ENCODE measurements at places on chromosomes 12 and 14.
A peak's percentile ranks its signal among the peaks of the same experiment; 100 is the strongest.

DNA sequence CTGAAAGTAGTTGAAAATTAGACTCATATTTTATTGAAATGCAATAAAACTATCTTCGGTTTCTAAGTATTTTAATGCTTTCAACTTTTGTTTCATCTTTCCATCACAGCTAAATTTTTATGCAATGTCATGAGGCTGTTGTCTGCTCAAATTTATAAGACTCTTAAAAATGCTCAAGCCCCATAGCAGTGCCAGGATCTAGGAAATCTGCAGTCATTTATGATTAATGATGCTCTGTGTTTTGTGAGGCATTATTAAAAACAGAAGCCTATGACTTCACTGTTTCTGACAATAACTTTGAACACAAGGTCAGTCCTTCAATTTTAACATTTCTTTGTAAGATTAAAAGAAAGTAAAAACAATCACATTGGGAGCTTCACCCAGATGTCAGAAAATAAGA lies 112.5 kb downstream of the ALX1 start:
- no peak for DNase-seq

DNA sequence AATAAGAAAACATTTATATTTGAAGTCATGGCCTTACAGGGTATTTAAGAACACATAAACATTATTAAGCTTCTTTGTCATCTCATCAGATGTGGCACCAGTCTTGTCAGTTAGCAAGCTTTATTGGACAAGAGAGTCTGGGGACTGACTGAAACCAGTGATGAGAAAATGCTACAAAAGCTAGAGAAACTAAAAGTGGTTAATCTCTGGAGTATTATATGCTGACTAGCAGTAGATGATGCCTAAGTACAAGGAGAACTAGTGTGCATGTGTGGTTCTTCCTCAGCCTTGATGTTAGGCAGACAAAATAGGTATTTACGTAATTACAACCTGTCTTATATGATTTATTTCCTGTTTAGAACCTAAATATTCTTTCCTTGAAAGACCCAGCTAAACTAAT lies 176.5 kb downstream of the CPNE8 start:
- no peak for DNase-seq

DNA sequence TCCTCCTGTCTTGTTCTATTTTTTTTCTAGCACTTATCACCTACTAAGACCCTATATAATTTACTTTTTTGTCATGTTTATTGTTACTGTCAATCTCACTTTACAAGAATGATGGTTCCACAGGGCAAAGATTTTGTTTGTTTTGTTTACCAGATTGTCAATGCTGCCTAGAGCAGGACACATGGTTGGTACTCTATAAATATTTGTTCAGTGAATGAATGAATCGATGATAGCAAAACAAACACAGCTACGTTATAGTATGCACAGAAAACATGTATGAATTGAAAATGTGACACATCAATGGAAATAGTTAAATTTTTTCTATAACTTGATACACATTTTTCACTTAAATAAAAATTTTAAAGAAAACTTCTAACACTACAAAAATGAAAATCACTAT lies 67.1 kb upstream of the KRR1 start:
- no peak for DNase-seq

GRCh38 chr14:102223682-102224081 lies 81.3 kb downstream of the MOK start:
- no peak for DNase-seq

- DNase-seq: no peak
Observed at GRCh38 chr14:68627050-68627867, 165.6 kb downstream of the ZFP36L1 start.

DNA sequence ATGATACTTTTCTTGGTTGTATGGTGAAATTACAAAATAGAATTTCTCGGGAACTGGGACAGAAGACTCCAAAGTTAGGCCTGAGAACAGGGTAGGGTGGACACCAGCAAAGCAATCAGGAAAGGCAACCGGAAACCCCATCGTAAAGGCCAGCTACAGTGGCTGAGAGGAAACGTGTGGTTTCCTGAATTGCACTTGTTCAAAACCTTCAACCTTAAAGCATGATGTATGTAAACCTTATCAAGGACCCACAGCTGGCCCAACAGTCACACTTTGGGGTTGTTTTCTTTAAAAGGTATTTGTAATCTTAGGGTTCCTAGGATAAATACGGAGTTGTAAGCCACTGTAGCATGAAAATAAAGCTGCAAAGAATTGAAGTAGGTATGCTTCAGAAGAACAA lies 2.2 kb upstream of the PTGDR start:
- no peak for DNase-seq

DNA sequence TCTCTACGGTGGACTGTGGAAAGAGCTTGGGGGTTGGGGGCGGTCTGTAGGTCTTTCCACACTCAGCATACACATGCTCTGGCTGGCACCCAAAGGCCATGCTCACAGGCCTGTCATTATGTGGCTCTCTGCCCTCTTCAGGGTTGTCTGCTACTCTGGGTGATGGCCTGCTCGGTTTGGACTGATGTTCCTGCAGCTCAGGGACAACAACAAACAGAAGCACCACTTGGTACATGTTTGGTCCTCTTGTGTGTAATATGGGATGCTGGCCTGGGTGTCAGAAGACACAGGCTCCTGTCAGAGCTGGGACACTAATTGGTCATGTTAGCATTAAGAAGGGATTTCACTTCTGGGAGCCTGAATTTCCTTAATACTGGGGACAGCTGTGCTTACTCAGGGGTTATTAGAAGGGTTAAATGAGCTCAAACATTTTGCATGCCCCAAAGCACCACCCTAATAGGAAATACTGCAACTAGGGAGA lies 32.7 kb upstream of the SELPLG start:
- DNase-seq: no peak

- no peak for DNase-seq
Observed at GRCh38 chr14:99562856-99563748, 40.9 kb downstream of the CCDC85C start.

GRCh38 chr12:65532764-65533163 lies 254.3 kb downstream of the MSRB3 start:
- no peak for DNase-seq

GRCh38 chr14:55138091-55138490 lies 9.0 kb downstream of the LGALS3 start:
- peak; percentile 71 for DNase-seq

- DNase-seq: no peak
Observed at GRCh38 chr12:46212108-46212982, 56.5 kb downstream of the SLC38A1 start.

DNA sequence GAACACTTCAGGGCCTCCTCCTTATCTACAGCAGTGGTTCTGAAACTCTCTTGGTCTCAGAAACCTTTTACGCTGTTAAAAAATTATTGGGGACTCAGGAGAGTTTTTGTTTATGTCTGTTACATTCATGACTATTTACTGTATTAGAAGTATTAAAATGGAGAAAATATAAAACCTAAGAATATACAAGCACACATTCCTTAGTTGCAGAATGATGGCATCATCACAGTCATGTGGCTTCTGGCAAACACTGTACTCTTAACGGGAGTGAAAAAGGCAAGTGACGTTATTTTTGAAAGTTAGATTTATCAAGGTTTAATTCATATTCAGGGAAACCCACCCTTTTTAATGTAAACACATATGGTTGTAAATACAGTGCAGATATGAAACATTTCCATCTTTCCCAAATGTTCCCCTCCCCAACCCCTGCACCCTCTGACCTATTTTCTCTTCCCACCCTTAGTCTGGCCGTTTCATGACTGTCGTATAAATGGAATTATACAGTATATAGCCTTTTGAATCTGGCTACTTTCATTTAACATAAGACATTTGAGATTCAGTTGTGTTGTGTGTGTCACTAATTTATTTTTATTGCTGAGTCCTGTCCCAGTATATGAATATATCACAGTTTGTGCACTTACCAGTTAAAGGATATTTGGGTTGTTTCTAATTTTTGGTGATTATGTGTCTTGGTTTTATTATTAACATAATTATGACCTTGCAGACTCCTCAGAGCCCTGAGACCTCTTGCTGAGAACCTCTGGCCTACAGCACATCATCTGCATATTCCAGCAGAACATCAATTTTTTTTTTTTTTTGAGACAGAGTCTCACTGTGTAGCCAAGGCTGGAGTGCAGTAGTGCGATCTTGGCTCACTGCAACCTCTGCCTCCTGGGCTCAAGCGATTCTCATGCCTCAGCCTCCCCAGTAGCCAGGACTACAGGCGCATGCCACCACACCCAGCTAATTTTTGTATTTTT lies 457.0 kb downstream of the PCNX1 start:
- DNase-seq: no peak

DNA sequence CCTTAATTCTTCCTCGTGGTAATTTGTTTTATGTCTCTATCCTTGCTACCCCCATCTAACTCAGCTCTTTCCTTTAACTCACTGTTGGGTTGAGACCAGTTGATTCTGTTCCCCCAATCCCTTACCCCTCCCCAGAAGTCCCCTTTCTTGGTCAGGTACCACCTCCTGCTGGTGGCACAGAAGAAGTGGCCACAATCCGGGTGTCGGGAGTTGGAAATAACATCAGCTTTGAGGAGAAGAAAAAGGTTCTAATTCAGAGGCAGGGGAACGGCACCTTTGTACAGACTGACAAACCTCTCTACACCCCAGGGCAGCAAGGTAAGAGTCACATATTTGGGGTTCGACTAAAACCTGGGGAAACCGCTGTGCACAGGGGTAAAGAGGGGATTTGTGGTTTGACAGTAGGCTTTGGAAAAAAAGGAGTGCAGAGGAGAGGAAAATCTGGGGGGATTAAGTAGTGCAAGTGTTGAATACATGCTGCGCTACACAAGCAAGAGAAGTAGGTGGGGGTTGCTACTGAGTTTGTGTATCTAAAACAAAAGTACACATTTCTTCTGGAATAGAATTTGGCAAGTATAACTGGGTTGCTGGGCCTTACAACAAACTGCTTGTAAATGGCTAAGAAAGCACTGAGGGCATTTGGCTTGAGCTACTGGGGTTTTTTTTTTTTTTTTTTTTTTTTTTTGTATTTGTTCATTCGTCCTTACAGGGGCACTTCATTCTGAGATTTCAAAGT lies 1.3 kb downstream of the A2ML1 start:
- peak; percentile 55 for DNase-seq

DNA sequence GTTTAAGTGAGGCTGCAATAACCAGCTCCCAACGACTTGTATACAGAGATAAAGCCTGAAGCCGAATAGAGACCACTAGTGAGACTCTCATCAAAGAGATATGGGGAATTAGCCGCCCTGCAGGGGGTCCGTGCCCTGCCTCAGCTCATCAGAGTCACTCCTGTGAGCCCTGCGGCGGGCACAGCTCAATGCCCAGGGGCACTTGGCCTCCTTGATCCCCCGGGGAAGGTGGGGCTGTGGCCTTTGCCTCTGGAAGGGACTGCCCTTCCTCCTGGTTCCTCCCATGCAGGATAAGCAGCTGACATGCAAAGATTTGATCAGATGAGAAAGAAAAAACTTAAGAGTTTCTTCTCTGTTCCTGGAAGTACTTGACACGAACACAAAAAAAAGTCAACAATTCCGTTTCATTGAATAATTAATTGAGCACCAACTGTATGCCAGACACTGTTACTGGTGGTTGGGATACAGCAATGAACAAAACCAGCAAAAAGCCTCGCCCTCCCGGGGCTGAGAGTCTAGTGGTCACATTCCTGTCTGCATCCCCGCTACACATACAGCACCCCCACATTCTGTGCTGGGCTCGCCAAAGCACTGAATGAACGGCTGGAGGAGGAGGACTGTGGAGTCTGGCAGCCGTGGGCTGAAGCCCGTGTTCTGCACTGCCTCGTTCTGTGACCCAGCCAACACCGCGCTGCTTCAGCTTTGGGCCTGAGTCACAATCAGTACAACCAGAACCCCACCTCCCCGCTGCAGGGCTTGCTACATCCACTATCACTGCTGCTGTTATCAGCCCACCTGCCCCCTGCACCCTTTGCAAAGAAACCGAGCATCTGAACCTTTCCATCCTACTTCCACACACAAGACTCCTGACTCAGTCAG lies 10.3 kb downstream of the TTC7B start:
- DNase-seq: no peak

DNA sequence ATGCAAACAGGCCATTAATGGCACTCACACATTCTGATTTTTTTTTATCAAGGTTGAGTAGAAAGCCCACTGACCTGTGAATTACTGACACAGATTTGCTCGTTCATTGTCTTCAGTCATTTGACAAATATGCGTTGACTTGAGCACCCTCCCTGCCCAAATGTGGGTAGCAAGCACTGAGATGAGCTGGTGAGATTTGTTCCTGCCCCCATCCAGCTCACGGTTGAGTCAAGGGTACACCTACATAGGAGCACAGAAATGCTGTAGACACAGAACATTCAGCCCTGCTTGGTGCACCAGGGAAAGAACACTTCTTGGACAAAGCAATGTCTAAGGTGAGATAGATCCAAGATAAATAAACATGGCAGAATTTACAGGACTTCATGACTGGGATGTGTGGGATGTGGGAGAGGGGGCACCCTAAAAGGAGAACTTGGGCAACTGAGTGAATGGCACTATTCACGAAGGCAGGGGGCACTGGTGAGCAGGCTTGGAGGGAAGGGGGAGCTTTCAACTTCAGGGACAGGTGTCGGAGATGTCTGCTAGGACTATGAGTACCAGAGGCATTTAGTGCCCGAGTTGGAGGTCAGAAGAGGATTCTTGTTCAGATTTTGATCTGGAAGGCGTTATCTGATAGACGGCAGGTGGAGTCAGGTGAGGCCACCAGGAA lies 213.4 kb downstream of the VRK1 start:
- peak; percentile 86 for DNase-seq

DNA sequence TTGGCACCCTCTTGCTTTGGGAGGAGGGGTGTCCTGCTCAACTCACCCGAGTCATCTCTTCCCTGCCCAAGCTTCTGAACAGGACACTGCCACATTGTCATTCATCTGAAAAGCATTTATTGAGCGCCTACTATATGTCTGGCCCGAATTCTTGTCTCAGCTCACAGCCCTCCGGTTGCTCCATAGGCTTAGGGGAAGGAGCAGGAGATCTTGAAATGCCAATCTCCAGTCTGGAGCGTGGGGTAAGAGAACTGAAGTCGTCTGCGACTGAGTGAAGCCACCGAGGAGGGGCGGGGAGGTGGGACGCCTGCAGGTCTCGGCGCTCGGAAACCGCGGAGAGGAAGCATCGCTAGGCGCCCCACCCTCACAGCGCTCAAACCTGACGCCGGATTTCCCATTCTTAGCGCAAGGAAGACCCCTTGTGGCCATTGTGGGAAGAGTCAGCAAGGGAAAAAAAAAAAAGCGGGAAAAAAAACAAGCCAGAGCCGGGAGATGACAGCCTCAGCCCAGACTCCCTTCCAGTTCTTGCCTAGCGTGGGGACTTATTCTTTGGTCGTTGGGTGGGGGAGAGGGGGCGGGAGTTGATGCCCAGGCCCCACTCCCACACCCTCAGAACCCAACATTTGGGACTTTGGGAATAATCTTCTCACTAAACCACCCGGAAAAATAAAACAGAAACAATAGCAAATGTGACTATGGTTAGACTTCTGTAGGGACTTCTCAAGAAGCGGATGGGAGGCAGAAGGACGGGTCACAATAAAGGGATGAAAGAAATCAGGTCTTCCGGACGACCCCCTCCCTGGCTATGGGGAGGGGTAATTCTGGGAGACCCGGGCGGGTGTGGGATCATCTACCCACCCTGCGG lies 28.2 kb upstream of the SMUG1 start:
- peak; percentile 95 for DNase-seq
